ENCODE measurements at places on chromosomes 12 and 14.

GRCh38 chr14:71658261-71658860, 273.9 kb upstream of the RGS6 start:
- peak; percentile 39 for DNase-seq
- H3K27me3 ChIP-seq: no peaks in the 10 kb centered on the region
- H3K4me3 ChIP-seq: no peak overlapping the region
- no peaks in the 10 kb centered on the region for H3K36me3 ChIP-seq

DNA sequence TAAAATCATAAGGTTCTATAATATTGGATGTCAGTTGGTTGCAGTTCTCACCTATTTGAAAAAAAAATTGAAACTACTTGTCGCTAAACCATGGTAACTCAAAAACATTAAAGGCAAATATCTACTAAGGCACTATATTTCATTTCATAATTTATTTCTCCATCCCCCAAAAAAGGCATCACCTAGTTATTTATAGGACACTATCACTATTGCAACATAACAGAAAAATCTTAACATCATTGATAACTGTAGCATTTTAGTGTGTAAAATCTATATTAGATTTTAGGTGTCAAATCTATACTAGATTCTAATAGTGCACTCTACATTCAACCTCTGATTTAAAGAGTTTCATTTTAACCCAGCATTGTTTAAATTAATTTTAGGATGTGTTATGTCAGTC, 1.7 kb downstream of the SPTSSA start:
- no peaks in the 10 kb centered on the region for H3K36me3 ChIP-seq
- no peak overlapping the region for H3K4me3 ChIP-seq

DNA sequence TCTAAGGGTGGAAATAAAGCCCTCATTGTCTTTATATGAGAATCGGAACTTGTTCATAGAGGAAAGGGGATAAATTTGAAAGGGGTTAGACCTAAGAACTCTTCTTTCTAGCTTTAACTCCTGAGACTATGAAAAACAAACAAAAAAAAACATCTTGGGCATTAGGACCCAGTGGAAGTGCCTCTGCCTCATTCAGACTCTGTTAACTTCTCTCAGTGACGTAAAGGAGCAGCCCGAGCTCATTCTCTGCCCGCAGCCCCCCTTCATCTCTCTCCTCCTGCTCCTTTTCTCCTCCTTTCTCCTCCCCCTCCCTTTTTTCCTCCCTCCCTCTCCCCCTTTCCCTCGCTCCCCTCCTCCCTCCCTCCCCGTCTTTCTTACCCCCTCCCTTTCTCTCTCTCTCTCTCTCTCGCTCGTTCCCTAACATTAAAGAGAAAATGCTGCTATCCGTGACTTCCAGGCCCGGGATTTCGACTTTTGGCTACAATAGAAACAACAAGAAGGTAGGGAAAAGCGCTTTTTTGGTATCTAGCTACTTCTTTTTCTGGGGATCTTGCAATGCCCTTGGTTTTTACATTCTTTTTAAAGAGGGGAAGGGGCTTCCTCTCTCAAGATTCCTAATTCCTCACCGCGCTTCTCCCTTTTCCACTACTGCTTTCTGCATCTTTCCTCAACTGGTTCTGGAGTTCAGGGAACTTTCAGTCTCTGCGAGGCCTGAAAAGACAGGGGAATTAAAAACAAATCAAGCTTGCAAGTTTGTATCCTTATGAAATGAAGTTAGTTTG, at the start of gene RBMS2:
TSS of gene RBMS2 (plus strand) at position 231 of the 782 bp plus-strand sequence. CDS start at position 435, 204 bp downstream.
- peaks cover 57% of the 10 kb centered on the region for H3K4me1 ChIP-seq
- H3K27me3 ChIP-seq: no peaks in the 10 kb centered on the region
- no peaks in the 10 kb centered on the region for H3K36me3 ChIP-seq
- H3K27ac ChIP-seq: peak within 1 kb of the TSS; percentile 87
- peak within 1 kb of the TSS; percentile 98 for H3K4me3 ChIP-seq

GRCh38 chr12:4447151-4447550, 1.5 kb upstream of the FGF6 start:
- no peaks in the 10 kb centered on the region for H3K36me3 ChIP-seq
- no peak for DNase-seq
- no peaks in the 10 kb centered on the region for H3K4me1 ChIP-seq
- no peak overlapping the region for H3K27ac ChIP-seq
- no peaks in the 10 kb centered on the region for H3K27me3 ChIP-seq

- H3K4me1 ChIP-seq: no peaks in the 10 kb centered on the region
- no peaks in the 10 kb centered on the region for H3K27me3 ChIP-seq
- no peak overlapping the region for H3K4me3 ChIP-seq
- no peak for DNase-seq
Observed at GRCh38 chr14:99382781-99383471, 97.7 kb downstream of the SETD3 start.

DNA sequence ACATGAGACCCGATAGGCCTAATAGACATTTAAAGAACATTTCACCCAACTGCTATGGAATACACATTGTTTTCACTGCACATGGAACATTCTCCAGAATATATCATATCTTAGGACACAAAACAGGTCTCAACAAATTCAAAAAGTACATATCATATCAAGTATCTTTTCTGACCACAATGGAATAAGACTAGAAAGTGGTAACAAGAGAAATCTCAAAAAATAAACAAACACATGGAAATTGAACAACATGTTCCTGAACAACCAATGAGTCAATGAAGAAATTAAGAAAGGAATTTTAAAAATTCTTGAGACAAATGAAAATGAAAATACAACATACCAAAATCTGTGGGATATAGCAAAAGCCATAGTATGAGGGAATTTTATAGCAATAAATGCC, 208.1 kb downstream of the PTPRO start:
- no peak for DNase-seq
- no peaks in the 10 kb centered on the region for H3K4me1 ChIP-seq
- H3K36me3 ChIP-seq: no peaks in the 10 kb centered on the region
- H3K4me3 ChIP-seq: no peak overlapping the region
- peaks cover 12% of the 10 kb centered on the region for H3K27me3 ChIP-seq
- H3K27ac ChIP-seq: no peak overlapping the region

DNA sequence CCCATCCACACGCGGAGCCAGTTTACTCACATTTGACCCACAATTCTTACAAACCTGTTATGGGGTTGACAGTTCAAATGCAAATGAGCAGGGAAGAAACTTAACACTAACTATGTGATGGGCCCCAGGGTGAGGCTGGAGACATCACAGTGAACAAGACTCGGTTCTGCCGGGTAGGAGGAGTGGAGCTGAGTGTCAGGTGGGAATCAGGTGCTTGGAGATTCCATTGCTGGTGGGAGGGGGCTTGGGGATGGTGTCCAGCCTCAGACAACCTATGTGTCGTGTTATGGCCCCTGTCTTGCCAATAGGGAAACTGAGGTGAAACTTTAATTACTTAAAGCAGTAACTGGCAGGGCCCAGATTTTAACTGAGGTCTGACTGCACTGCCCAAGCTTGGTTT, 41.9 kb downstream of the BEGAIN start:
- H3K36me3 ChIP-seq: no peaks in the 10 kb centered on the region
- H3K4me3 ChIP-seq: no peak overlapping the region
- no peak for DNase-seq
- H3K27ac ChIP-seq: no peak overlapping the region
- no peaks in the 10 kb centered on the region for H3K27me3 ChIP-seq

DNA sequence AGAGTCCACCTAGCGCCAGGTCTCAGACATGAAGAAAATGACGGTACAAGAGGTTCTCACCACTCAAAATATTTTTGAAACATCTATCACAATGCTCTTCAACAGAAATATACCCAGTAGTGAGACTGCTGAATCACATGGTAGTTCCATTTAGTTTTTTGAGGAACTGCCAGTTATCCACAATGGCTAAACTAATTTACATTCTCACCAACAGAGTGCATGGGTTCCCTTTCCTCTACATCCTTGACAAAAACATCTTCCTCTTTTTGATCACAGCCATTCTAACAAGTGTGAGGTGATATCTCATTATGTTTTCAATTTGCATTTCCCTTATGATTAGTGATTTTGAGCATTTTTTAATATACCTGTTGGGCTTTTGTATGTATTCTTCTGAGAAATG, 5.7 kb upstream of the GPR65 start:
- no peak for DNase-seq
- H3K36me3 ChIP-seq: no peaks in the 10 kb centered on the region
- no peaks in the 10 kb centered on the region for H3K4me1 ChIP-seq
- no peak overlapping the region for H3K27ac ChIP-seq
- no peak overlapping the region for H3K4me3 ChIP-seq

DNA sequence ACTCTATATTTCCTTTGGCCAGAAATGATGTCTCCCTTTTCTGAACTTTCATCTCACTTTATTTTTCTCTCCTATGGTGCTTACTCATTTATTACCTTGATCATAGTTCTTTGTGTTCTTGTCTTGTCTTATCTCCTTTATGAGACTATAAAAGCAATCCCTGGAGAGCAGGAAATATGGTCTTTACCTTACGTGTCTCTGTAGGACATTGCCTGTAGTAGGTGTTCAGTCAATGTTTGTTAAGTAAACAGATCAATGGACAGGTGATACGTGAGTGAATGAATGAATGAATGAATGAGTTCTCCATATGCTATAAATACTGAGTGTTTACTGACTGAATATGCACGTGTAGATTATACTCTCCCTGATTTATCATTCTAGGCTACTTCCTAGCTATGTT, 193.7 kb upstream of the HMGA2 start:
- H3K4me3 ChIP-seq: no peak overlapping the region
- peaks cover 45% of the 10 kb centered on the region for H3K4me1 ChIP-seq
- peak overlapping the region; percentile 87 for H3K27ac ChIP-seq
- H3K27me3 ChIP-seq: no peaks in the 10 kb centered on the region
- DNase-seq: no peak

- H3K27ac ChIP-seq: no peak overlapping the region
- H3K4me3 ChIP-seq: no peak overlapping the region
- peaks cover 3% of the 10 kb centered on the region for H3K4me1 ChIP-seq
- no peaks in the 10 kb centered on the region for H3K36me3 ChIP-seq
- DNase-seq: no peak
Observed at GRCh38 chr12:23096321-23096720, 471.4 kb downstream of the ETNK1 start.

DNA sequence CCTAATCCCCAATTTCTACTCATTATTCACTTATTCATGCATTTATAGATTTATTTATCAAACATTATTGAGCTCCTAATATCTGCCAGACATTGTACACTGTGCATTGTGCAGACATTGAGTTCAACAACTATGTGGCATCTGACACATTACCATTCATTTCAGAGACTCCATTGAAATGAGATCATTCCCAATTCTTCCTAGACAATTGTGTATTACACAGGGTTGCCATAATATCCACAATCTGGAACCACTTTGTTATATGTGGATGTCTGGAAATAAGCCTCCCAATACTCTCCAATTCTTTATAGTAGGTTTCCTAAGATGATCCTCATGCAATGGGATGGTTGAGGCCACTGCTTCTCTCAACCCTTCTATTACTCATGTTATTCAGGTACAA, 165.0 kb downstream of the OTOGL start:
- H3K27me3 ChIP-seq: no peaks in the 10 kb centered on the region
- no peak for DNase-seq
- H3K4me1 ChIP-seq: peaks cover 13% of the 10 kb centered on the region
- H3K27ac ChIP-seq: no peak overlapping the region

- peak; percentile 72 for DNase-seq
- H3K27ac ChIP-seq: peak overlapping the region; percentile 74
- no peaks in the 10 kb centered on the region for H3K27me3 ChIP-seq
- peaks cover 18% of the 10 kb centered on the region for H3K4me1 ChIP-seq
- no peaks in the 10 kb centered on the region for H3K36me3 ChIP-seq
- no peak overlapping the region for H3K4me3 ChIP-seq
Observed at GRCh38 chr14:20427231-20428009, 8.5 kb downstream of the KLHL33 start.

- H3K4me3 ChIP-seq: no peak overlapping the region
- no peaks in the 10 kb centered on the region for H3K36me3 ChIP-seq
- H3K4me1 ChIP-seq: peaks cover 40% of the 10 kb centered on the region
- no peaks in the 10 kb centered on the region for H3K27me3 ChIP-seq
- peak; percentile 84 for DNase-seq
Observed at GRCh38 chr12:95173392-95174251, 43.6 kb downstream of the FGD6 start.

DNA sequence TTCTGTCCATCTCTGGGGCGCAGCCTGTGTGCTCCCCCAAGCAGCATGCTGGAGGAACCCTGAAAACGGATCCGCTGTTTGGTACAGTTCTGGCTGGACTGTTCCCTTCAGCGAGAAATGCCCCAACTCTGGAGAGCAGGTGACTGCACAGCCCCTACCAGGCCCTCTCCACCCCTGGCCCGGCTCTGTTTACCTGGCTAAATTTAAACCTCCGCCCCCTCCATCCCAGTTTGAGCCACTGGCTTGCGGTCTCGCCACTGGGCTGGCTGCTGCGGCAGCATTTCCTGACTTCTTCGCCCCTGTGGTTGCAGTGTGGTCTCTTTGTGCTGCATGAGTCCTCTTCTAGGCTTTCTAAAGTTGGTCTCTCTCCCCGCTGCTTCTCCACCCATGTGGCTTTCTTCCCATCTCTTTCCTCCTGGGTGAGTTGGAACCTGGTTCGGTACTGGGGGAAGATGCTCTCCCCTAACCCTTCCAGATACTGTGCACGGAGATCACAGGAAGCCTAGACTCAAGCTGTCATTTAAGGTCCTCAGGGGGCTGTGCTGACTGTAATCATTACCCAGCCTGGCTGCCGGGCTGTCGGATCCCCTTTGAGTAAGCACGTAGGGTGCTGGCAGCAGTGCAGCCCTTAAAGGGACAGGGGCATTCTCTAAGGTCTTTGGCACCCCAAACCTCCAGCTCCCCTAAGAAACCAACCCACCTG, 60.6 kb downstream of the FBXL14 start:
- H3K27ac ChIP-seq: no peak overlapping the region
- H3K4me1 ChIP-seq: no peaks in the 10 kb centered on the region
- DNase-seq: no peak
- H3K4me3 ChIP-seq: no peak overlapping the region
- peaks cover 52% of the 10 kb centered on the region for H3K27me3 ChIP-seq

- no peak overlapping the region for H3K4me3 ChIP-seq
- H3K36me3 ChIP-seq: no peaks in the 10 kb centered on the region
- DNase-seq: no peak
- peaks cover 10% of the 10 kb centered on the region for H3K4me1 ChIP-seq
- no peak overlapping the region for H3K27ac ChIP-seq
Observed at GRCh38 chr14:65173973-65174693, 71.8 kb upstream of the MAX start.

DNA sequence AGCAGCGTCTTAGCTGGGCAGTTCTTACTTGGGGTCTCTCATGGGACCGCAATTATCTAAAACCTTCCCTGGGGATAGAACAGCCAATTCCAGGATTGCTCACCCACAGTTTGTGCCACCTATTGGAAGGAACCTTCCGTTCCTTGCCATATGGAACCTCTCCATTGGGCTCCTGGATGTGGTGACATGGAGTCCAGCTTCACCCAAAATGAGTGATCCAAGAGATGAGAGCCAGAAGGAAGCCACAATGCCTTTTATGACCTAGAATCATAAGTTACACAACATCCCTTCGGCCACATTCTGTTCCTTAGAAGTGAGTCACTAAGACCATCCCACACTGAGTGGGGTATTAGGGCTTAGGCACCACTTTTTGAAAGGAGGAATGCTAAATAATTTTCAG, 164.4 kb downstream of the FBXL14 start:
- DNase-seq: no peak
- H3K4me1 ChIP-seq: no peaks in the 10 kb centered on the region
- H3K4me3 ChIP-seq: no peak overlapping the region
- H3K27me3 ChIP-seq: no peaks in the 10 kb centered on the region
- no peak overlapping the region for H3K27ac ChIP-seq
